ENCODE measurements at places on chromosomes 7 and 10.

DNA sequence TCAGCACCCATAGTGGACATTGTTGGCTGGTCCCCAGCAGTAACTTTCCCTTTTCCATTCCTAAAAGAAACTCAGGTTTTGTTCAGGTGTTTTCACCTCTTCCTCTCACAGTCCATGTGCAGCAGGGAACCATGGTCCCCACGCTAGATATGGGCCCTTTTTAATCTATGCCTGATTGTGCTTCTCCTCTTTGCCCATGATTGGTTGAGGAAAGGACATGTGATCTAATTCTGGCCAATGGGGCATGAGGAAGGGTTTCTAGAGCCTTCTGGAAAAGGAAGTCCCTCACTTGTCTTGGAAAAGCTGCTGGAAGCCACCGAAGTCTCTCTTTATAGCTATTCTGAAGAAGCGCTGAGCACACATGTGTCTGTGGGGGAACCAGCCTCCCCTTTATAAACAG lies 330.7 kb downstream of the ACTR3B start:
- no peak for DNase-seq

GRCh38 chr7:18835001-18835690 lies 282.3 kb downstream of the TWIST1 start:
- DNase-seq: no peak

DNA sequence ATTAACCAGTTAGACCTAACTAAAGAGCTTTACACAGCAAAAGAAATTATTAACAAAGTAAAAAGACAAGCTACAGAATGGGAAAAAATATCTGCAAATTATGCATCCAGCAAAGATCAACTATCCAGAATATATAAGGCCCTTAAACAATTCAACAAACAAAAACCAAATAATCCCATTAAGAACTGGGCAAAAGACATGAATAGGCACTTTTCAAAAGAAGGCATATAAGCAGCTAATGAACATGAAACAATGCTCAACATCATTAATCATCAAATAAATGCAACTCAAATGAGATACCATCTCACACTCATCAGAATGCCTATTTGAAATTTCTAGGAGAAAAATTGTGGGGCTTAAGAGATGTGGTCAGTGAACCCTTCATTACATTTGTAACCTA lies 15.0 kb upstream of the DMTF1 start:
- DNase-seq: no peak

DNA sequence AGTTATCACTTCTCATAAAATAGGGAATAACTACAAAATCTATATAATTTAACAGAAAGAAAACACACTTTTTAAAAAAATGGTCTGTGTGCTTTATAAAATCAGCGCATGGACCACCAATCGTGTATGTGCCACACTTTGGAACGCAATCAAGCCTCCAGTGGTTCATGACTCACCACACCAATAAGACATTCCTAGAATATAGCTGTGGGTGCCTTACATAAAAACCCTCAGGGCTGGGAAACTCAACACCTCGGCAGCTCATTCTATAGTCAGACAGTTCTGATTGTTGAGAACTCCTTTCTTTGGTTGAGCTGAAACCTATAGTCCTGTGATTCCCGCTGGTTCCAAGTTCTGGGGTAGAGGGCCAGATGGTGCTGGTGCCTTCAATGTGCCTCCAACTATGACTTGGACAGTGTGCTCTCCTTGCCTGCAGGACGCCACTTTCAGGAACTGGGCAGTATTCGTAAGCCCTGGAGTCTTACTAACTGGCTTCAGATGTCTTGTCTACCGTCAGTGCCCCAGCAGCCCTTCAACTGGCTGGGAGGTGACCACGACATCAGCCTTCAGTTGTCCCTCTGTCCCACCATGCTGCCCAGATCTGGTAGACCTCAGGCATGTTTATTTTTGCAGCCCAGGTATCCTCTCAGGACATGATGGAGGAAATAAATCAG lies 135.7 kb upstream of the GDF10 start:
- DNase-seq: no peak

DNA sequence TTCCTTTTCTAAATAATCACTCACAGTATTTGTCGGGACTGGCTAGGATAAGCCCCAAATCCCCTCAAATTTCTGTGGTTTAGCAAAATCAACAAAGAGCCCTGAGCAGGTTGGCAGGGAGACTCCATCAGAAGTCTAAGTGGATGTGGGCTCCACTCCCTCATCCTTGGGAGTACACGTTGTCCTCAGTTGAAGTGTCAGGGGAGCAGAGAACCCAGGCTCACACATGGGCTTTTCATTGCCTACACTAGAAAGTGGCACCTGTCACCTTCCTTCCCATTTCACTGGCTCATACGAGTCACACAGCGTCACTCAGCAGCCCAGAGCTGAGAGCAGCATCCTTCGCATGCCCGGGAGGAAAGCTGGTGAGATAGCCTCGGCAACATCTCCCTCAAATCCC lies 421.3 kb upstream of the FZD8 start:
- DNase-seq: no peak

- no peak for DNase-seq
Measured at GRCh38 chr7:130147710-130148325, 57.4 kb downstream of the TMEM209 start.

- DNase-seq: peak; percentile 85
Measured at GRCh38 chr10:93702210-93703001, at the start of gene FRA10AC1. TSS of gene FRA10AC1 (minus strand) at chr10:93702592. CDS start at chr10:93700106, 2,486 bp downstream.

DNA sequence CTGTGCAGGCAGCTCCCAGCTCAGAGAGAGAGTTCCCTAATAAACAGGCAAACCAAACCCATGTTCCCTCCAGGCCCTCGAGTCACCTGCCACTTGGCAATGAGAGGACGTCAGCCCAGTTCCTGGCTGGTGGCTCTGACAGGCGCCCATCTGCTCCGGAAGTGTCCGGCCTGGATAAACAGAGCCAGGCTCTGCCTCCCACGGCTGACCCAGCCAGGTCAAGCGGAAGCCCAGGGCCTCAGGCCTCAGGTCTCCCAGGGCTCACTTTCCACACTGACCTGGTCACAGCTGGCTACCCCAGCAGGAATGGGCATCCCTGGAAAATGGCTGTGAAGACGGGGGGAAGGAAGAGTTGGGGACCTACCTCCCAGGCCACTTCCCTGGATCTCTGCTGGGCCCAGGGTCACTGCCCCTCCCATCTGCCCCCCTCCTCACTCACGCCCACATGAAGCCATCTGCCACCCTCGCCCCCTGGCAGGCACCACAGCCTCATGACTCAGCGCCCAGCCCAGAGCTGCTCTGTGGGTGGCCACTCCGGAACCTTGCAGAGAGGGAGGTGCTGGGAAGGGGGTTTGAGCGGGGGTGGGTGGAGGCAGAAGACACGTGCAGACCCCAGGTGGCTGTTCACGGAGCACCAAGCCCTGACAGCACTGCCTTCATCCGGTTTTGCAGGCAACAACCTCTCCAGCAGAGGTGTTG lies 37.4 kb upstream of the DUSP5 start:
- no peak for DNase-seq

DNA sequence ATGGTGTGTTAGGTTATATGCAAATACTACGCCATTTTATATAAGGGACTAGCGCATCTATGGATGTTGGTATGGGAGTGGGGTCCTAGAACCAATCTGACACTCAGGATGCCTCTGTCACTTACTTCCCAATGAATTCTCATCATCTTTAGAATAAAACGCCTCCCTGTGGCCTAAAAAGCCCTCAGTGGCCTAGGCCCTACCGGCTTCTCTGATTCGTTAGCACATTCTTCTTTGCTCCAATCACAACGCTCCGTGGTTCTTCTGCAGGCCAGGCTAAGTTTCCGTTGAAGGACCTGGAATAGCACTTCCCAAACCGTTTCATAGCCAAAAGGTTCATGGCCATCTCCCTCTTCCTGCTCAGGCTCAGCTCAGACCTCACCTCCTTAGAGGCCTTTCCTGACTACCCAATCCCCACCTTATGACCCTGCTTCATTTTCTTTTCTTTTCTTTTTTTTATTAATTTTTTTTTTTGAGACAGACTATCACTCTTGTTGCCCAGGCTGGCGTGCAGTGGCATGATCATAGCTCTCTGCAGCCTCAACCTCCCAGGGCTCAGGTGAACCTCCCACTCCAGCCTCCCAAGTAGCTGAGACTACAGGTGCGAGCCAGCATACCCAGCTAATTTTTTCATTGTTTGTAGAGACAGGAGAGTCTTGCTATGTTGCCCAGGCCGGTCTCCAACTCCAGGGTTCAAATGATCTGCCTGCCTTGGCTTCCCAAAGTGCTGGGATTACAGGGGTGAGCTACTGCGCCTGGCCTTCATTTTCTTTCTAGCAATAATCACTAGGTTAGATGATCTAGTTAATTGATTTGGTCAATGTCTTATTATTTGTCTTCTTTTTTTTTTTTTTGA lies 24.5 kb upstream of the YWHAG start:
- DNase-seq: no peak

DNA sequence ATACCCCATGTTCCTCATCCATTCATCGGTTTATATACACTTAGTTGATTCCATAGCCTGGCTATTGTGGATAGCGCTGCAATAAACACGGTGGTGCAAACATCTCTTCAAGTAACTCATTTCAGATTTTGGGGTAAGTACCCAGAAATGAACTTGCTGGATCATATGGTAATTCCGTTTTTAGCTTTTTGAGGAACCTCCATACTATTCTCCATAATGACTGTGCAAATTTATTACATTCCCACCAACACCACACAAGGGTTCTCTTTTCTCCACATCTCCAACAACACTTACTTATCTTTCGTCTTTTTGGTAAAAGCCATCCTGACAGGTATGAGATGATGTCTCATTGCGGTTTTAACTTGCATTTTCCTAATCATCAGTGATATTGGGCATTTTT lies 3.7 kb downstream of the NPFFR1 start:
- DNase-seq: no peak

- no peak for DNase-seq
Measured at GRCh38 chr7:17907014-17907413, 33.3 kb downstream of the SNX13 start.

DNA sequence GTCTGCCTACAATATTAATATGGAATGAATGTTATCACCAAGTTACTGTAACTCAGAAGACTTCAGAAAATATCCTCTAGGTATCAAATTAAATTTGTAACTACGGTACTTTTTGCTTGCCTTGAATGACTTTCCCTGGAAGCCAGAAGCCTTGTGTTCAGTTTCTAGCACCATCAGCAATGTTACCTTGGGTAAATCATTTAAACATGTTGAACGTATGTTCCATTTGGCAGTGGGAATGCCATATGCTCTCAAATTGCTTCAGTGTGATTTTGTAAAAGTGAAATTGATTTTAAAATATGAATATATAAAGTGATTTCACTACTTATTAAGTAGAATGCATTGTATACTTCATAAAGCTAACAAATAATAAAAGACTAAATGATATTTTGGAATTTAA lies 11.2 kb downstream of the RPA3 start:
- DNase-seq: no peak

DNA sequence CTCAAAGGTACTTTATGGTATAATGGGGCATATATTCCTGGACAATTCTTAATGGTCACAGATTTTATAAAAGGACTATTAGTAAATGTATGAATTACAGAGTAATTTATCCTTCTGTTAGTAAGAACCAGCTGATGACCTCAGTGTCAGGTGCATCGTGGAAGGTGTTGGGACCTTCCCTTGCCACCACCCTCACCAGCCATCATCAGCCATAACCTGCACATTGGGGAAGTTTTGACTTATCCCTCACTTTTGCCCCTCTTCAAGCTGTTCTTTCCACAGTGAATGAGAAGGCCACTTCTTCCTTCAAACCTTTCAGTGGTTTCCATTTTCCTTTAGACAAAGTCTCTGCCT lies 52.2 kb downstream of the FIGNL1 start:
- DNase-seq: no peak

DNA sequence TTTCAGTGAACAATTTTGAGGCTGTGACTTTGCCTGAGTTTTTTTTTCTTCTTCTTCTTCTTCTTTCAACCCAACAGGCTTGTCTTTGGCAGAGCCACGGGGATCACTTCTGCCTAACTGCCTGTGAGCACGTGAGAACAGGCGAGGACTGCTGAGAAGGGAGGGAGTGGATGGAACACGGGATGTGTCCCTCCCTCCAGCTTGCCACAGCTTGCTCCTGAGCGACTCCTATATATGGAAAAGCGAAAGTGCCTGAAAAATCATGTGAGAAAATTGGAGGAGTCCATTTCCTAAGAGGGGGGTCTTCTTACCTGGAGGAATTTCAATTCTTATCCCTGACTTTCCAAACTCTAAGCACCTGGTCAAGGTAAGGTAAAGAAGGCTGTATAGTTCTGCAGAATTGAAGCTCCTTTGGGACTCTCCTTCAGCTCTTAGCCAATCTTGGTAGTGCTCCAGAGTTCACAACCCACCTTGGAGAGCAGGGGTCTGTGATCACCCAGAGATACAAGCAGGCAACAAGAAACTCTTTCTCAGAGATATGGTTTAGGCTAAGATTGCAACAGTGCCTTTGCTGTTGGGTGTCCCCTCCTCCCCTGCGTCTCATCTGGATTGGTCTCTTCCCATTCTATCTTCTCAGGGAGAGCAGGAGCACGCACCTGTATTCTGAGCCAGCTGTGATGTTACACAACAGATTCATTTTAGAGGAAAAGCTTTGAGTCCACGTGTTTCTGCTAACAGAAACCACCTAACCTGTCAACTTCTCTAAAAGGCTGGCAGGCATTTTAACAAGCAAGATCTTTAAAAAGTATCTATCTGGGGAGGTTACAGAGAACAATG lies at the start of gene MAT1A:
Gene MAT1A (minus strand): TSS at position 208 of the 837 bp plus-strand sequence. CDS start 235 bp downstream, outside the sequence.
- DNase-seq: peak; percentile 49

- no peak for DNase-seq
Measured at GRCh38 chr7:8620169-8620568, 186.8 kb downstream of the NXPH1 start.

DNA sequence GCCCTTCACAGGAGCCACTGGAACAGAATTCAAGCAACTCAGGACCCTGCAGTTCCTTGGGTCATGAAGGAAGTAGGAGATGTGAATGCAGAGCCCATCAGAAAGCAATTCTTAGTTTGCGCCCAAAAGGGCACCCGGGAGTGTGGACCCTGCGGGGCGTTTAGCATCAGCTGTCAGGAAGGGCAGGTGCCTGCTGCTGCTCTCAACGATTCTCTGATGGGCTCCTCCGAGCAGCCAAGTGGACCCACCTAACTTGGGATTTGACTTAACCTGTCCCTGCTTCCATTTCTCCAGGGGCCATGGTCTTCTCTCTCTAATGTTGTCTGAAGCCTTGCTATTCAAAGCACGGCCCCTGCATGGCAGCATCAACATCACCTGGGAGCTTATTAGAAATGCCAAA lies 17.1 kb downstream of the CPA5 start:
- no peak for DNase-seq

GRCh38 chr10:103571656-103571975 lies 78.1 kb downstream of the NEURL1 start:
- no peak for DNase-seq

- DNase-seq: peak; percentile 48
Measured at GRCh38 chr10:97427571-97428179, 1.7 kb downstream of the PGAM1 start.

GRCh38 chr7:79997345-79997744 lies 137.3 kb upstream of the GNAI1 start:
- no peak for DNase-seq

- no peak for DNase-seq
Measured at GRCh38 chr7:155191901-155192478, 105.7 kb upstream of the INSIG1 start.

Measured in NCI-H526 (cell line).